ENCODE measurements at places on chromosomes 1 and 21. TPM values are rescaled to one million over a fixed set of nuclear protein-coding genes. Genes with fewer than 3 reads are reported as not detected.

GRCh38 chr1:45007311-45007710, 3.8 kb downstream of the HECTD3 start:
- H3K4me1 ChIP-seq: peaks cover 14% of the 10 kb centered on the region
- no peak overlapping the region for H3K27ac ChIP-seq
- no peaks in the 10 kb centered on the region for H3K27me3 ChIP-seq
- H3K36me3 ChIP-seq: peaks cover 49% of the 10 kb centered on the region
- H3K4me3 ChIP-seq: no peak overlapping the region

DNA sequence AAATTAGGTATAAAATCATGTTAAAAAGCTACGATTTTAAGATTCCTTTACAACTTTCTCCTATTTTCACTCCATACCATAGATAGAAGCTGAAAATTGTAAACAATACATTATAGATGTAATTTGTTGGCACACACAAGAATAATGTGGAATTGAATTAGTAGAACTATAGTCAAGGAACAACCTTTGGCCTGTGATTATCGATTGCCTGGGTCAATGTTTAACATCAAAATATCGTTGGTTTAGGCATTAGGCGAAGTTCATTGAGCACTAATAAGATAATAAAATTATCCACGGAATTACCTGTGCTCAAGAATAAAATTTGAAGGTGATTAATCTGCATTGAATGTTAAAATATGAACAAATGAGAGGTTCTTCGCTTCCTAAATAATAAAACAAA, 455.1 kb upstream of the ZP4 start:
- no peaks in the 10 kb centered on the region for H3K36me3 ChIP-seq
- H3K4me1 ChIP-seq: no peaks in the 10 kb centered on the region
- H3K27ac ChIP-seq: no peak overlapping the region

DNA sequence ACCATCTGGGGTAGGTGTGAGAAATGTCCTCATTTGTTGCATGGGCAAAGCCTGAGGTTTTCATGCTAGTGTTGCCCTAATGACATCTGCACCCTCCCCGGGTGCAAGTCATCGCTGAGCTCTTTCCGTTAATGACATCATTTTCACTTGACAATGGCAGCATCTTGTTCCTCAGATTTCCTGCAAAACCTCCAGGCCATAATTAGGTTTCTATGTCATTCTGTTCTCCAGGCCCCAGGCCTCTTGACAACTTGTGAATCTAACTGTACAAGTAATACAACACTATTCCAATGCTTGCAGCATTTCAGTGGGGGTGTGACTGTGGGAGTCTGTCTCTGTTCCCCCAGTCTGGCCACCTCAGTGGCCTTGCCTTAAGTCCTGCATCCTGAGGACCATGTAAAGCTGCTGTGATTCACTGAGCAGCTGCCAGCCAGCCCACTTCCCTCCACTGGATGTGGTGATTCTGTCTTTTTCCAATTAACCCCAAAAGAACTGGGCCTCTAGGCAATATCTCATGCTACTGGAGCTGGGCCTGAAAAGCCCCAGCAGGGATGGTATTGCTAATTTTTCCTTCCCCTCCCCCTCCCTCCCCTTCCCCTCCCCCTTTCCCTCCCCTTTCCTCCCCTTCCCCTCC, 22.8 kb downstream of the RAB7B start:
- H3K27me3 ChIP-seq: no peaks in the 10 kb centered on the region
- H3K27ac ChIP-seq: no peak overlapping the region
- H3K4me1 ChIP-seq: peaks cover 23% of the 10 kb centered on the region
- peaks cover 10% of the 10 kb centered on the region for H3K36me3 ChIP-seq
- no peak overlapping the region for H3K4me3 ChIP-seq

- no peak overlapping the region for H3K27ac ChIP-seq
- DNase-seq: no peak
- no peaks in the 10 kb centered on the region for H3K36me3 ChIP-seq
- H3K27me3 ChIP-seq: peaks cover 26% of the 10 kb centered on the region
- H3K4me3 ChIP-seq: no peak overlapping the region
These were observed 91.4 kb downstream of the TAS1R2 start for GRCh38 chr1:18768086-18768485.

DNA sequence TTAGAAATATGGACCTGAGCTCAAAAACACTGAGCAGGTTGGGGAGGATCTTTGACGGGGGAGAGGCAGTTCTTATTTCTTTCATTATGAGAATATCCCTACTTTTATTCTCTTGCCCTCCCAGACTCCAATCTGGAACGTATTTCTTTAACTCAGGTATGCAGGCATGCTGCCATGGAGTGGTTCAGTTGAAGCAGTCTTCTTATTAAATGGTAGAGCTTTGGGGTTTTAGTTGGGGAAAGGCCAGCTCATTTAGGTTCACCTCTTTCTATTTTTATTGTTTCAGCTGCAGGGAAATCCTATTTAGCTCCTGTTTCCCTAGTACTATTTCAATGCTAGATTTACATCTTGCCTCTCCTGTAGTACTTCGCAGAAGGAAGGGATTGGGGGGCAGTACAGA, 198.9 kb downstream of the TTLL7 start:
- no peak overlapping the region for H3K27ac ChIP-seq
- no peaks in the 10 kb centered on the region for H3K4me1 ChIP-seq
- no peak for DNase-seq
- H3K27me3 ChIP-seq: no peaks in the 10 kb centered on the region
- H3K4me3 ChIP-seq: no peak overlapping the region

GRCh38 chr1:232038706-232039677, 412.4 kb downstream of the DISC1 start:
- H3K36me3 ChIP-seq: no peaks in the 10 kb centered on the region
- no peak for DNase-seq
- H3K27ac ChIP-seq: no peak overlapping the region
- H3K4me3 ChIP-seq: no peak overlapping the region
- no peaks in the 10 kb centered on the region for H3K27me3 ChIP-seq
- no peaks in the 10 kb centered on the region for H3K4me1 ChIP-seq

GRCh38 chr1:56644919-56645676, at the start of gene PRKAA2:
PRKAA2 (plus strand) TSS chr1:56645314; CDS start chr1:56645388, 74 bp downstream.
- no peak within 1 kb of the TSS for H3K27ac ChIP-seq
- peak within 1 kb of the TSS; percentile 68 for H3K4me3 ChIP-seq
- H3K27me3 ChIP-seq: peaks cover 24% of the 10 kb centered on the region
- no peaks in the 10 kb centered on the region for H3K36me3 ChIP-seq

PTPRC gene
- not detected for polyA plus RNA-seq

DNA sequence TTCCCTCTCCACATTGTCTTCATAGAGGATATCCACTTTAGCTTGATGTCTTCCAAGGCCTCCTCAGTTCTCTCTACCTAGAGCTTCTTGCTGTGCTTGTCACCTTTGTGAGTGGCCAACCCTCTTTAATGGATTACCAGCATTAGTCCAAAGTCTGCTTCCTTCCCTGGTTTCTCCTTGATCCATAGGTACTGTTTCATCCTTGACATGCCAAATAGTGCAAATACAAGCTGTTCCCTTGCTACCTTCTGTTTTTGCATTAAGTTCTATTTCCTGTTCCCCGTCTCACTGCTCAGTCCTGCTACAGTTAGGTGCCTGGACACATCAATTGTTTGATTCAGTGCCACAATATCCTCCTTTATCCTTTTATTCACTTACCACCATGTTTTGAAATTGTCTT, 19.2 kb downstream of the MAST2 start:
- no peaks in the 10 kb centered on the region for H3K4me1 ChIP-seq
- H3K27me3 ChIP-seq: no peaks in the 10 kb centered on the region
- no peak overlapping the region for H3K4me3 ChIP-seq
- no peaks in the 10 kb centered on the region for H3K36me3 ChIP-seq
- H3K27ac ChIP-seq: no peak overlapping the region

GRHL3 gene
- polyA plus RNA-seq: 20.5 TPM

DNA sequence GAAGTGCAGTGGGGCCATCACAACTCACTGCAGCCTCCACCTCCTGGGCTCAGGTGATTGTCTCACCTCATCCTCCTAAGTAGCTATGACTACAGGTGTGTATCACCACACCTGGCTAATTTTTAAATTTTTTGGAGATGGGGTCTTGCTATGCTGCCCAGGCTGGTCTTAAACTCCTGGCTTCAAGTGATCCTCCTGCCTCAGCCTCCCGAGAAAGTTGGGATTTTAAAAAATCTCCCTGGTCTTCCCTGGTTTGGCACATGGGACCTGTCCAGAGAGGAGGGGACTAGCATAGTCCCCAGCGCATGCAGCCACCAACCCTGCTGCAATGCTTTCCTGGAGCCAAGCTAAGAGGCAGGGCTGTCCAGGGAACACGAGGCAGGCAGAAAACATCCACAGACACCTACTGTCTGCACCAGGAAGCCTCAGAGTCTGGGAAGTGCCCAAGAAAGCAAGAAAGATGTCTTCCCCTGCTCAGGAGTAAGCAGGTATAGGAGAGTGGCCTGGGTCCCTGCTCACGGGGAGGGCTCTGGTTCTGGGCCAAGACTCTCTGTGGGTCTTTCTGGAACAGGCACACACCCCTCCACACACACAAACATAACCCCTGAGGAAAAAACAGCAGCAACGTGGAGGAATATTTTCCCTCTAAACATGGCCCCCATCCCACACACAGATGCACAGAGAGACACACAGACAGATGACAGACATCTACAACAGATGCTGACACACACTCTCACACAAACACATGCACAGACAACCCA, 30.8 kb downstream of the ECE1 start:
- peaks cover 9% of the 10 kb centered on the region for H3K36me3 ChIP-seq
- peaks cover 40% of the 10 kb centered on the region for H3K4me1 ChIP-seq
- DNase-seq: no peak
- H3K27me3 ChIP-seq: no peaks in the 10 kb centered on the region
- no peak overlapping the region for H3K27ac ChIP-seq

- no peaks in the 10 kb centered on the region for H3K4me1 ChIP-seq
- H3K27ac ChIP-seq: no peak overlapping the region
- no peak for DNase-seq
These were observed 11.4 kb upstream of the KCNA3 start for GRCh38 chr1:110686188-110686587.

DNA sequence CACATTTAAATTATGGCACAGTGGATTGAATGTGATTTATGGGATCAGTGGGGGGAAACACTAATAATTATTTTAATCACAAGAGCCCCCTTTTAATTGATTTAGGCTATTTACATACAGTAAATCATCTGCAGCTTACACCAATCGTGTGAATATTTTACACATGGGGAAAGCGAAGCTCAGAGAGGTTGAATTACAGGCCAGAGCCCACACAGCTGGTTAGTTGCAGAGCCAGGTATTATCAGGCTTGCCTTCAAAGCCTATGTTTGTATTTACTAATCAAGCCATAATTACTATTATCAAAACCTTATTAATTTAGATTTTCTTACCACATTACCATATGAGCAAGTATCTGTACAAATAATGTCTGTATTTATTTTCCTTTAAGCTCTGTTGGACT, 749 bp downstream of the SDCCAG8 start:
- no peaks in the 10 kb centered on the region for H3K36me3 ChIP-seq
- peaks cover 26% of the 10 kb centered on the region for H3K4me1 ChIP-seq
- peak overlapping the region; percentile 91 for H3K27ac ChIP-seq
- no peak for DNase-seq
- peak overlapping the region; percentile 96 for H3K4me3 ChIP-seq
- no peaks in the 10 kb centered on the region for H3K27me3 ChIP-seq

AMIGO1 gene
- polyA plus RNA-seq: 0.24 TPM

DNA sequence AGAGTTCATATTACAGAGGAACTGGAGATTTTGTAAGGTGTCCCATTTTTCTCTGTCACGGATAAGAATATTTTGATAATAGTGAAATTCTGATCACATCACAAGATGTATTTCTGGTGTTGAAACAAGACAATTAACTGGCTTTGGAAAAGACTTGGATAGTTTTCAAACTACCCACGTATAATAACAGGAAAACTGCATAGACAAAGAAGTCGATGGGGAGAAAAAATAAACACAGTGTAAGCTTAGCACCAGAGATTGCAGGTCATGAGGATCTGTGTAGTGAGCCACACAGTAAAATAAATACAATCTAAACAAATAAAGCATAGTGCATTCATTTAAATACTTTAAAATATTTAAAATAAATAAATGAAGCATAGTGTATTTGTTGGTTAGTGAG, 452.3 kb upstream of the ADAMTS5 start:
- H3K27ac ChIP-seq: no peak overlapping the region
- DNase-seq: no peak
- no peak overlapping the region for H3K4me3 ChIP-seq
- H3K27me3 ChIP-seq: no peaks in the 10 kb centered on the region
- H3K36me3 ChIP-seq: no peaks in the 10 kb centered on the region
- peaks cover 6% of the 10 kb centered on the region for H3K4me1 ChIP-seq

DNA sequence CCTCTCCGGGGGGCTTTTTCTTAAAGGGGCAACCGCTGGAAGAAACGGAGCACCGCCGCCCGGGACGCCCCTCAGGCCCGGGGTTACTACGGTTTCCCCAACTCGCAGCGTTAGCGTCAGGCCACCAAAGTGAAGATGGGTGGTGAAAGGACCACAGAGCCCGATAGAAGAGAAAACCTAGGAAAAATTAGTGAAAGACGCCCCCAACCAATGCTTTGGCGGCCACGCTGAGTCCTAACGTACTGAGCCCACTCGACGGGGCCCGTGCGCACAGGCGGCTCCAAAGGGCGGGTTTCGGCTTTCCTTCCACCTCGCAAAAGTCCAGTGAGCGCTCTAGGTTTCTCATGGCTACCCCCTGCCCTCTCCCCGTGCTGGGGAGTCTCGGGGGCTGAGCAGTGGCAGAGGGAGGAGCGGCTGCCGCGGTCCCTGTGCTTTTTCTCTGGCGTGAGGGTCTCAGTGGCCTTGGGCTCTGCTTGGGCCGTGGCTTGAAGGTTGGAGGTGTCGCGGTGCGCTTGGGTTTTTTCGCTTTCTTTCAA, 12.2 kb upstream of the SPEN start:
- H3K27ac ChIP-seq: peak overlapping the region; percentile 97
- H3K4me1 ChIP-seq: peaks cover 30% of the 10 kb centered on the region
- no peak for DNase-seq

DNA sequence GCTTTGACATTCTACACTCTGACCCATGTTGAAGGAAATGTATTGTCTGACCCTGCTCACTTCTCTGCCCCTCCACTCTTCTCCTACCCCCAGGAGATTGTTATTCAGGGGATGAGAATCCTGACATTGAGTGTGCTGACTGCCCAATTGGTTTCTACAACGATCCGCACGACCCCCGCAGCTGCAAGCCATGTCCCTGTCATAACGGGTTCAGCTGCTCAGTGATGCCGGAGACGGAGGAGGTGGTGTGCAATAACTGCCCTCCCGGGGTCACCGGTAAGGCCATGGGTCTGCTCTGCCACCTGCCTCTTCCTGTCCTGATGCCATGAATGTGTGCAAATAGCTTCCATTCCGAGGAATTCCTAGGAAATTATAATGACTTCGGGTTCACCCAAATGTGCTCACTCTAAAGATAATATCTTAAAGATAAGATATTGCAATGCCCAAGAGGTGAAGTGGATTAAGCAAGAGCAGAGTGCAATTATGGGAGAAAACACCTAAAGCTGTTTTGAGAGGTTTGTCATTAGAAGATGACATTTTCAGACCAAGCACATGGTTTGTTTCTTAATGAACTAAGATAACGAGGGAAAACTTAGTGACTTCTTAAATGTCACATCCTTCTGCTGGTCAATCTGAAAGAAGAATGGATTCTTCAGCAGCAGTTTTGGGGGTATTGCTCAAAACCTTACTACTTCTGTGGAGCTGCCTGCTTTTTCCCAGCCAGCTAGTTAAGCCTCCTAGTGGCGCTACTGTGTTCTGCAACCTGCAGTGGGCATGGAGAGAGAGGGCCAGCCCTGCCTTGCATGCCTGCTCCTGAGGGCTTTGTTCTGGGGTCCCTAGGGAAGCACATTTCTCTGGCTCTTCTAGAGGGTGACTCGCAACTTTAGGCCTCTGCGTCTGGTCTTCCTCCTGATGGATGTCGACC, 41.6 kb downstream of the LAMC2 start:
- H3K4me3 ChIP-seq: no peak overlapping the region
- DNase-seq: no peak

ZYG11A gene
- 0.40 TPM for polyA plus RNA-seq

- H3K27ac ChIP-seq: peak within 1 kb of the TSS; percentile 86
- H3K4me1 ChIP-seq: peaks cover 12% of the 10 kb centered on the region
These were observed at the start of gene SMYD2 for GRCh38 chr1:214281021-214281719. SMYD2 (plus strand) TSS chr1:214281159; CDS start chr1:214281255, 96 bp downstream.

OLIG2 gene
- not detected for polyA plus RNA-seq

CORT gene
- polyA plus RNA-seq: not detected
